HT1080 (cell line): ENCODE measurements at places on chromosomes 2 and 18. TPM values are rescaled to one million over a fixed set of nuclear protein-coding genes. Genes with fewer than 3 reads are reported as not detected.

Gene HOXD12
- 0.10 TPM in 1 of 2 replicates, not detected in the other for total RNA-seq

Gene SPTBN1
- total RNA-seq: 79.9 and 89.9 TPM in 2 replicates

Gene RND3
- 44.9 and 62.6 TPM in 2 replicates for total RNA-seq

GRCh38 chr2:173752152-173752551 lies 213.0 kb downstream of the SP3 start:
- no peak for DNase-seq

DNA sequence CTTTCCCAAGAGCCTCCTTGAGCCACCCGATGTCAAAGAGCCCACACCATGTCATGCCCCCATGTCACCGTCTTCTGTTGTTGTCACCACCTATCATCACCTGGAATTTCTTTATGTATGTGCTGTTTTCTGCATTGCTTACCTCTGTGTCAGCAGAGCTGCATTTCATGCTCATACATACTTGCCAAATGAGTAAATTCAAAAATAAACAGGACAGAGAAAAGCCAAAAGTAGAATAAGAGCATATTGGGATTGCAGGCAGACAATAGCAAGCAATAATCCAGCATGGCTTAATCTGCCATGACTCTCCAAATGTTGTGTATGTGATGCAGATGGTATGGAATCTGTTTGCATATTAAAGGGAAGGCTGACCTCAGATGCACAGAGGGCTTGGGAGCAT lies 15.3 kb upstream of the RGPD4 start:
- DNase-seq: peak; percentile 7

GRCh38 chr2:152034257-152034801 lies 64.5 kb downstream of the CACNB4 start:
- no peak for DNase-seq
